ENCODE measurements at places on chromosomes 4 and X.

DNA sequence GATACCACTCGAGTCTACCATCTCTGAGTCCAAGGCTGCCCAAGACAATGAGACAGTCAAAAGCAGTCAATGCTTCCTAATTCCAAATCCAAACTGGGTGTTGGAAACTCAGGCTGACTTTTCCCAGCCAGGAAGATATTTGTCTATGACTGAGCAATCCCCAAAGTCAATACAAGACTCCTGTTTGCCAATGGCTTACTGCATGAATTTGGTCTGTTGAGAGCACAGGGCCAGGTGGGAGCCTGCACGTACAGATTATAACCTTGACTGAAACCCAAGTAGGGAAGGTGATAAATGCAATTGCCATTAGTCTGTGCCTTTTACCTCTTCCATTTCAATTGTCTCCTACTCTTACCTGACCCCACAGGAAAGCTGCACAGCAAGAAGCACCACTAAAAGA is 72.6 kb upstream of the PPARGC1A start:
- DNase-seq: no peak

GRCh38 chr4:185966997-185967775 is 101.8 kb upstream of the TLR3 start:
- no peak for DNase-seq

GRCh38 chrX:148815218-148815961 is 315.0 kb downstream of the AFF2 start:
- no peak for DNase-seq

DNA sequence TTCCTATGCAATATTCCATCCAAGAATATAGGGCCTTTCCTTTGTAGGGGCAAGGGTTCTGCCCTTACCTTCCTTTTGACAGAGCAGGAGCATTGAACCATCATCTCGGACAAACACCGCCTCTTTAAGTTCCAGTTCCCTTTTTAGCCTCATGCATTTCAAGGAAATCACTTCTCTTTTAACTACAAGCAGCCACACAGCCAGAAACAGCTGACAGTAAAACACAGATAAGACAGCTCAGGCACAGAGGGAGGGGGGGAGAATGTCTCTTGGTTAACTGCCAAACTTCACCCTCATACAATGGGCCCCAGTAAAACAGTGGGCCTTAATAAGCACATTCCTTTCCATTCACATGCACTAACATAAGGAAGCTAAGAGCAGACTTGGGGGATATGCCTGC is 648.3 kb downstream of the GABRG1 start:
- no peak for DNase-seq

DNA sequence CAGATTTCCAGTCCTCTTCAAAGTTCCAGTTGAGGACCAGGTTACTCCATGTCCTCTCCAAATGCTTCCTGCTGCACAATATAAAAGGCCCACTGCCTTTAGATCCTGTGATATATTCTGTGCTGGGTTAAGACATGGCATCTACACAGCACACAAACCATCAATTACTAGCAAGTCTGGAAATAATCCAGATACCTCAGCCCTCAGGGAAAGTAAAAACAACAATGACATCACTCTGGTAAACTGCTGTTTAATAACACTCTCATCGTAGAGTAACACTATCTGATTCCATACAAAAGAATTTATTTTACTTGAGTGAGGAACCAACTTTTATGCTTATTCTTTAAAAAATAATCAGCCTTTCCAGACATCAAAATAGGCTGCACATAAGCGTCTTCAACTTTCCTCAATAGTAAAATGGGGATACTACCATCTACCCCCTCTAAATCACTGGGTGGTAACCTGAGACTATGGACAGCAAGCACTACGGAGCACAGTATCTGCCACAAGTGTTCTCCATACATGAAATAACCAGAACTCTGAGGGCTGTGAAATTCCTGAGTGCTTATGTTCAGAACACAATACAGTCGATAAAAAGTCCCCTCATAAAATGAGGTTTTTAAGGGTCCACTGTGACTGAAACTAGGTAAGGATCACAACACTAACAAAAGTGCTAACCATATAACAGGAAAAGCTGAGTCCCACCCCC is 53.4 kb downstream of the ABCG2 start:
- peak; percentile 36 for DNase-seq

- DNase-seq: no peak
Observed at GRCh38 chr4:26648260-26648659, 64.4 kb downstream of the TBC1D19 start.

DNA sequence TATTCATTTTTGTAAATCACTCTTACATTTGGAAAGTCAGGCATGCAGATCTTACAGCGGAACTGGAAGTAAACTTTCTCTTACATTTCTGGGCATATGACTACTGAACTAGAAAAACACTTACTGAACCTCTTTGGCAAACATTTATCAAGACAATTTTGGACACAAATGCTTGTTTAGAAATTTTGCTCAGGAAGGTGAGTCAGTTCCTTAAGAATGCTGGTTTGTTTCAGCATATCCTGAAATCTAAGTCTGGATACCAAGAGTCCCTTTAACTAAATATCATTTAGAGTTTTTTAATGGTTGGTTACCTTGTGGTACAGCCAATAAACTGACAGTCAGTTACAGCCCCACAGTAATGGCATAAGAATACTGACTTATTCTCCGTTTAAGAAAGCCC is 15.0 kb downstream of the SHISA3 start:
- DNase-seq: peak; percentile 40

GRCh38 chrX:115067812-115068211 is 50.4 kb upstream of the IL13RA2 start:
- no peak for DNase-seq

DNA sequence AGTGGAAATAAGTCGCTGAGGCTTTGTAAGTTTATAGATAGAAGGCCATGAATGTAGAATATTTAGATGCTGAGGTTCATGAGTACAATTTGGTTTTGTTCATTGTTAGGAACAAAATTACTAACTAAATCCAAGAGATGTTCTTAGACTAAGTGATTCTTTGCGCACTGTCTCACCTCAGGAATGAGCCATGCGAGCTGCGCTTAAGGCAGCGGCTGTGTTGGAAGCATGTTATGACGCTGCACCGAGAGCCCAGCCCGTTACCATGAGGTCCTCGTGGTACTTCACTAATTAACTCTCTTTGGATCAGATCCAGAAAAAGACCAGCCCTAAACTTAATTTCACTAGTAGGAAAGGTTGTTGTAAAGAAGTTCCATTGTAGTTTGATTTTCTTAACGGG is 166.2 kb downstream of the RAPGEF2 start:
- DNase-seq: no peak

- DNase-seq: no peak
Observed at GRCh38 chr4:7595934-7596461, 161.3 kb upstream of the PSAPL1 start.

DNA sequence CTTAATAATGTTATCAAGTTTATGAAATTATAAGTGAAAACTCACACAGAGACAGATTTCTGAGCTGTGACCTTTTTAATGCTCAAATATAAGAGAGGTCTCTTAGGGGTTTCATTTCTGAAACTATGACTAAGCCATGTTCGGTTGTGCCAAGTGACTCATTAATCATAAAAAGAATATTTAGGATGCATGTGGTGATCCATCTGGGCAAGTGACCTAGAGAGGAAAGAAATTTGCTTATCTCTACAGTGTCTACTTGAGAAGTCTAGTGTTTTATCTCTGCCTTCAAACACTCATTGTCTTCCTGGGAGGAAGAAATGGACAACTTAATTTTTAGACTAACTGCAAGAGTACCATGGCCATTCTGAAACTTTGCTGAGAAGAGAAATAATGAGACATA is 545.3 kb upstream of the GRID2 start:
- DNase-seq: peak; percentile 6

DNA sequence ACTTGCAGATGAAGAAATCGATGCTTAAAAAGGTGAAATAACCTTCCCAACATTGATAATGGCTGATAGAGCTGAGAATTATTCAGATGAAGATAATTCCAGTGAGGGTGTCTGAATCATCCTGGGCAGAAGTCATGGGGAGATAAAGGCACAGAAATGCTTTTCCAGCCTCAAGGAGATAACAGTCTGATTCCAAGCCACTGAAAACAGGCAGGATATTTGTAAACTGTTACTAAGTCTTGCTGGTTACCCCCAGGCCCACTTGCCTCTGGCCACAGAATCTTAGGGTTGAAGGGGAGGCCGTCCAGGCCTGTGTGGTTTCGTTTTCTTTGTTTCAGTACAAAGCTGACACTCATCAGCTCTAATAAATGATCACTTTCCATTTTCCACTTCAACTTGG is 158.5 kb downstream of the SH3KBP1 start:
- DNase-seq: no peak

DNA sequence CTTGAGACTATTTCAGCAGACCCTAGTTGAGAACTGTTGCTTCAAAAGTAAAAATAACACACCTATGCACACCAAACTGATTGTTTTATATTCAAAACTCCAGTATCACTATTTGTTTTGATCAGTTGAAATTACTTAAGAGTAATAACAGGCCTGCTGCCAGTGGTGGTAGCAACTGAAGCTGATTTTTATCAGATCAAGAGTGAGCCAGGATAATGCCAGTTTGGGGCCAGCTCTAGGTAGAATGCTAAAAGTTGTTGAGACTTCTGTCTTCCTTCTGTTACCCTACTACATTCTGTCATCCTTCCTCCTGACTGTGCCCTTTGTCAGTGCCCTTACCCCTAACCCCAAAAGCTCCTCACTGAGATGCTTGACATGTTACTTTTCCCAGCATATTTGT is 228.7 kb upstream of the SPRY1 start:
- no peak for DNase-seq

DNA sequence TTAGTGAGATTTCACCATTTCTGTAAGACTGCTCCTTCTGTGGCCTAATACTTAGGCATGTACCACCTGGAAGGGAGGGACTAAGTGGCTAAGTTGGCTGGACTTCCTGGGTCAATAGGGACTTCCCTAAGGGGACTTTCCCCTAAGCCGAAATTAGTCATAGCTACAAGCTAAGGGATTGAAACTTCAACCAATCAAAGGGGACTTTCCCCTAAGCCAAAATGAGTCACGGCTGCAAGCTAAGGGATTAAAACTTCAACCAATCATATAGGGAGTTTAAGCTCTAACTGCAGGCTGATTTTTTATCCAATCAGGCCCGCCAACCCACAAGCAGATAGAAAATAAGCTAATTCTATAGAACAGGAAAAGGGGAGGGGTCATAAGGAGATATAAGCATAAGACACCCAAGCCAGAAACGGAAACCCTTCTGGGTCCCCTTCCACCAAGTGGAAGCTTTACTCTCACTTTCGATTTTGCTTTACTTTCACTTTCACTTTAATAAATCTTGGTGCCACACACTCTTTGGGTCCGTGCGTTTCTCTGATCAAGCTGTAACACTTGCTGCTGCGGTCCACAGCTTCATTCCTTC is 382.8 kb downstream of the KLHL4 start:
- no peak for DNase-seq

DNA sequence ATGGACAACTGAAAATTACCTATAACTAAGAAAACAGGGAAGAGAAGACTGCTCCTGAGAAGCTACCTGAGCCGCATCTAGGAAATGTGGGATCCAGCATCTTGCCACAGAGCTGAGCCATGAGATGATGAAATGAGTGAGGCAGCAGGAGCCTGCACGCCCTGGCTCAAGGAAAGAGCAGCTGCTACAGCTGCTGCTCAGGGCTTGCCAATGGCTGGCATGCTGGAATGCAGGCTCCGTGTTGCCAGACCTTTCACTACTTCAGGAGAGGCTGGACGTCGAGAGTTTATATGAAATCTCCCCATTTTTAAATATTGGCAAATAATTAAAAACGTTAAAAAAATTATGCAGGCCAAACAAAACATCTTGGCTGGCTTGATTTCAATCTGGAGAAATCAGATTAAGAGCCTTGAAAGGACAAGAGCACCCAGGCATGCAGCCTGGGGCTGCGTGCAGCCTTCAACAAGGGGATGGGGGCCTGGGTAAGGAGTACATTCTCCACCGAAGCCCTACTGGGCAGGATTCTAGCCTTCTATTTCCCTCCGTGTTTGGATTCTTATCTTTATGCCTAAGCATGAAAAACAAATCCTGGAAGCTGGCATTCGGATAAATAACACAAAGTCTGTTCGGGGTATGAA is 227.6 kb downstream of the NR3C2 start:
- DNase-seq: no peak

GRCh38 chr4:138492176-138492575 is 250.0 kb upstream of the SLC7A11 start:
- DNase-seq: no peak

- no peak for DNase-seq
Observed at GRCh38 chr4:48346594-48346993, 5.3 kb downstream of the SLAIN2 start.

DNA sequence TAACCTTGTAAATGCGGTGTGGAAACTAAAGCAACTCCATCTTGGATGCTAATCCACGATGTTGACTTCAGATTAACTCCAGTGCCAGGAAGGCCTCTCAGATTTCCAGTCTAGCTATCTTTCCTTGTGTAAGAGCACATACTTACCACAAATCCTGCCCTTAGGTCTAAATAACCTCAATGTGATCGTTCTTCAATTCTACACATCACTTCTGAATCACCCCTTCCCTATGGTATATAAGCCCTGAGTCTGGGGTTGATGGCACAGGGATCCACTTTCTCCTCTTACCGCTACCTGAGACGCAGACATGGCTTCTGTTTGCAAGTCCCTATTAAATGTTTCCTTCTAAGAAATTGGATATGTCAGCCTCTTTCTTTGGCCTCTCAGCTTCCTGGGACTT is 17.5 kb upstream of the ZNF41 start:
- no peak for DNase-seq

- no peak for DNase-seq
Observed at GRCh38 chrX:38233891-38234667, 13.4 kb upstream of the SRPX start.

- DNase-seq: no peak
Observed at GRCh38 chr4:170729236-170729635, 639.5 kb upstream of the AADAT start.

- DNase-seq: no peak
Observed at GRCh38 chr4:7756561-7757355, 182.9 kb downstream of the AFAP1 start.

- no peak for DNase-seq
Observed at GRCh38 chr4:53601251-53601764, 10.0 kb upstream of the LNX1 start.

DNA sequence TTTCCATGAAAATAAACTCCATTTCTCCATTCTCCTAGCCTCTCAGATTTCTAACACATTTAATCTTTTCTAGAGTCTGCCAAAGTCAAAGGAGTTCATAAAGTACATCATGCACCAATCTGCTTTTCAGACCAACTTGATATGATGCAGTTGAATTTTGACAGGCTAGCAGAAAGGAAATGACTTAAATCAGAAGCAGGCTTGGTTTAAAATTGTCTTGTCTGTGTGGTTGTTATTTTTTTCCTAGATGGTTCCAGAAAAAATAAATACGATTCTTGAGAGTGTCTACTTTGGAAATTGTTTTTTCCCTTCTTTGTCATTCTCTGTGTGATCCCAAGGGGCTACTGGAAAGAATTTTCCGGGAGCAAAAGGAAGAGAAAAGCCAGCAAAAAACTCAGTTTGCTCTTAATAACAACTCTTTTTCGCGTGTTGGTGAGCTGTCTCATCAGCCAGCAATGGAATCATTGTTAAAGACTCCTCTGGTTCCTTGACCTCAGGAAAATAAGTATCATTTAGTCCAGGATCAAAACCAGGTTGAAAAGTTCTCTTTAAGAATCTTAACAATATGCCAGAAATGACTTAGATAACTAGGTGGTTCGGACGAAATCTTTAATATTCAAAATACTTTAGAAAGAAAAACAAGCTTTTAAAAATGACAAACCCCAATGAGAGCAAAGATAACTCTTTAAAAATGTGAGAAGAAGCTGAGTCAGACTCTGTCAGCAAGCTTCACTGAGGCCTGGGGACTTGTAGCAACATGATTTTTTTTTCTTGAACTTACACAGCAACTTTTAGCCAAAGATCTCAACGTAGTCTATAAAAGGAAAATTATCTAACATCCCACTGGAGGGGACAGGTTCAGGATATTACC is 49.7 kb upstream of the GAB1 start:
- DNase-seq: peak; percentile 57

Measured in RWPE1 (cell line).